Nucleus accumbens (tissue), 56 donors: ENCODE measurements at places on chromosomes 3 and 15.
A peak's percentile ranks its signal among the peaks of the same experiment; 100 is the strongest.

- peak; percentile 38 for DNase-seq
Observed at GRCh38 chr3:10194328-10195071, 29.8 kb downstream of the IRAK2 start.

DNA sequence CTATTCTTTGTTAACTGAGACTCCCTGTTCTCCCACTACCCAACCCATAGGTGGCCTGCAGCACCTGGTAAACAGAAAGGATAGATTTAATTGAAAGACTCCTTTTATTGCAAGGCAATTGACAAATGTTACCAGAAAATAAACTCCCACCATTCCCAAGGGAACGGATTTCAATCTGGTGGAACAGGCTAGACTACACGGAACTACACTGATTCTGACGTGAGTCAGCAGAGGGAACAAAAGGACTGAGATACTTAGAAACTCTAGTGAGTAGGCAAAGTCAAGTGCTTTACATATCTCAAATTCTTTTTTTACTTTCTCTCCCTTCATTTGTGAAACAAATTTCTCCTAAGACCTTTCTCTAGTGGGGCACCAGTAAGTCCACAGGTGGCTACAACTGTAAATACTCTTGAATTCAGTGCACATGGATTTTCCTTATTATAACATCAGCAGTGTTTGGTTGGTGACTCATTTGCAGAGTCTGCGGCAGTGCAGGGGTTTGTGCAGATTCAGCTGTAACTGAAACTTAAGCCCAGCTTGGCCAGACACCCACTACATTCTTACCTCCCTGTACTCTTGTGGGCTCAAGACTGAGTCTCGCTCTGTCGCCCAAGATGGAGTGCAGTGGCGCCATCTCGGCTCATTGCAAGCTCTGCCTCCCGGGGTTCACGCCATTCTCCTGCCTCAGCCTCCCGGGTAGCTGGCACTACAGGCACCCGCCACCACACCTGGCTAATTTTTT lies 34.3 kb upstream of the PLSCR2 start:
- no peak for DNase-seq

DNA sequence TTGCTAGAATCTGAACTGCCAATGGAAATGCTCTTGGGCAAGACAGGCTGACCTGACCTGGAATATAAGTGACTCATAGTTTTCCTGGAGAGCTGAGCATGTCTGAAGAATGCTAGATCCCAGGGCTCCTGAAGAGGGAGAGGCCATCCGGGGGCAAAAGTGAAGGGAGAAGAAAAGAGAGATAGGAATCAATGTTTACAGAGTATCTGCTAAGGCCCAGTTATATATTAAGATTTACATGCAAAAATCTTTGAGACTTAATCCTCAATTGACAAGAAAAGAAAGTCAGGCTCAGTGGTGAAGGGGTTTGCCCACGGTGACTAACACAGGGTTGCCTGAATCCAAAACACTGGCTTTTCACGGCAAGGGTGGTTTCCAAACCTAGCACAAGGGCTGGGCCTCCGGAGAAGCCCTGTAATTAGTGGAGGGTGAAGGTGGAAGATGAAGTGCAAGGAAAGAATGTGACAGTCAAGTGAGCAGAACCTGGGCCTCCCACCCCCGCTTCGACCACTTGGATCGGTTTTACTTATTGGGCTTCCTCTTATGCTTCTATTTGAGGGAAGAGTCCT lies 91.7 kb upstream of the FGF12 start:
- no peak for DNase-seq

- DNase-seq = no peak
Observed at GRCh38 chr3:183815563-183815940, 9.8 kb downstream of the MAP6D1 start.

DNA sequence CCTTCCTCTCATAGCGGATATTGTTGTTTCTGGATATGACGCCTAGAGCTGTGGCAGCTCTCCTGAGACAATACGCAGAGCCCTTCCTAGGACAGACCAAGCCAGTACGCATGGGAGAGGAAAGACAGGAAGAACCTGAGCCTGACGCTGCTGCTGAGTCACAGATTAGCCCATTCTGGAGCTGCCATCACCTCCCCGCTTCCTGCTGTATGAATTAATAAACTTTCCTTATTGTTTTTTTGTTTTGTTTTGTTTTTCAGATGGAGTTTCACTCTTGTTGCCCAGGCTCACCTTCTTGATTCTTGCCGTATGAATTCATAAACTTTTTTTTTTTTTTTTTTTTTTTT lies 67.0 kb downstream of the PPCDC start:
- DNase-seq = no peak
